ENCODE measurements at places on chromosomes 11 and 22.

GRCh38 chr11:62344210-62344609, 7.0 kb downstream of the ASRGL1 start:
- DNase-seq = no peak

DNA sequence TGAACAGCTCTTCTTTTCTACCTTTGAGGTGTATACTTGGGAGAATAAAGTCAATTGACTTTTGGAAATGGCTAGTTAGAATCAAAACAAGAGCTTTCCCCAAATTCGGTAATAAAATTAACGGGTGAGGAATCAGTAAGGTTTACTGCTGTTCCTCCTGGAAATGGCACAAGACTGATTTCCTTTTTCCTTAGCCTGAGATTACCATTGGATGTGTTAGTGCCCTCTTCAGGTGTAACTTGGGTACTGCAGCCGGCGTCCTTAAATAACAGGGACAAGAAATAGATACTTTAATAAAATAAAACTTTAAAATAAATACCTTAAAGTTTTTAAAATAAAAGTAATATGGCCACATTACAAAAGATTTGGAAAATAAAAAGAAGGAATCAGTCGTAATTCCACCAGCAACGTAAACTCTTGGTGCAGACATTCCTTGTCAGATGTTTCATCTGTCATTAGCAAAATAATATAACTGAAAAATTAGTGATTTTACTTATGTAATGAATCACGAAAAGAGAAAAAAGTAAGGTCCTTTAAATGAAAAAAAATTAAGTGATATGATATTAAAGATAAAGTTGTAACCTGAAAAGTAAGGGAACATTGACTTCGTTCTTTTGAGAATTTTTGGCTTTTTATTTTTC, 29.7 kb downstream of the ZFTA start:
- no peak for DNase-seq

- DNase-seq = no peak
Measured at GRCh38 chr11:128226106-128226716, 361.1 kb downstream of the ETS1 start.

DNA sequence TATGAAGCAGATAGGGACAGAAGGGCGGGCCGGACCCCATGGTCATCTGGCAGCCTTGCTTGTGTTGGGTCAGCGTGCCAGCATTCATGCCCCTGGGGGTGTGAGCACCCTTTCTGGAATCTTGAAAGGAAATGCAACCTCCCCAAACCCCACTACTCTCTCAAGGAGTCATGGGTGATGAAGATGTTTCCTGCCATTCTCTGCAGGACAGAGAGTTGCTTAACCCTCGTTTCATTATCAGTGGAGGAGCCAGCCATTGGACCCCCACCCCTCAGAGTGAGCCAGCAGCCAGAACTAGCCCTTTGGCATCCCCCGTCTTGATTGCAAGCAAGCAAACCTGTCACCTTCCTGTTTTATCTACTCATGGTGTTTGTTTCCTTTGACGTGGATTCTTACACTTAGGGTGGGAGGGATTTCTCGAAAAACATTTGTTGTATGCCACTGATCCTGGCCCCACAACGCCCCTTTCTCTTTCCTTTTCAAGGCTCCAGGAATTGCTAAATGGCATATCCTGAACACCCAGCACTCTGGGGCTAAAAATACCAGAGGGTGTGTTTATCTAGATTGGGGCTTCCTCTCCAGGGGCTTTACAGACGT, 258.3 kb downstream of the ETS1 start:
- no peak for DNase-seq

GRCh38 chr11:14114269-14114668, 151.7 kb downstream of the SPON1 start:
- no peak for DNase-seq

GRCh38 chr11:32706985-32707741, 87.3 kb downstream of the CCDC73 start:
- DNase-seq = no peak

DNA sequence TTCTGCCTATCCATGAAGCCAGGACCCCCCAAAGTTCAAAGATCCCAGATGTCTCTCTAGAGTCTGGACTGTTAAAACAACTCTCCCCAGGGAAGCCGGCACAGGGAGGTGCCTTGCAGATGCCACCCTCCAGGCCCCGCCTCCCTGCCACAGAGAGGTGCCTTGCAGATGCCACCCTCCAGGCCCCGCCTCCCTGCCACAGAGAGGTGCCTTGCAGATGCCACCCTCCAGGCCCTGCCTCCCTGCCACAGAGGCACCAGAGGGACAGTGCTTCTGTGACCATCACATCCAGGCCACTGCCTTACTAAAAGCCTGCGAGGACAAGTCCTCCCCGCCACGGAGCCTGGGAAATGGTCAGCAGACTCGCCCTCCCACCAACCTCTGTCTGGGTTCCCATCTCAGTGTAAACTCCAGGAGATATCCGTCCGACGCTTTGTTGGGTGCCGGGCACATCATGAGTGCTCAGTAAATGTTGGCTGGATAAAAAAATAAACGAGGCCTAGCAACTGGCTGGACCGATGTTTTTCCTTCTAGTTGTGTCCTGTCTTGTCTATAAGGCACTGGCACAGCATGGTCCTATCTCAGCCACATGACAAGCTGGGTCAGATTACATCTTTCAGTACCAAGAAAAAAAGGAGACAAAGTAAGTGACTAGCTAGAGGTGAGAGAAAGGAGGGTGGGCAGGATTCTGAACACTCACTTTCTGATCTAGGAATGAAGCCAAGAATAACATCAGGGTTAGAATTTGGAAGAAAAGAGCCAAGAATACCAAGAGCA, 91.2 kb upstream of the CSNK2A3 start:
- DNase-seq = no peak

- DNase-seq = no peak
Measured at GRCh38 chr11:39741066-39741465, 1718.4 kb downstream of the LRRC4C start.

GRCh38 chr11:125423247-125423849, 72.7 kb downstream of the FEZ1 start:
- no peak for DNase-seq

DNA sequence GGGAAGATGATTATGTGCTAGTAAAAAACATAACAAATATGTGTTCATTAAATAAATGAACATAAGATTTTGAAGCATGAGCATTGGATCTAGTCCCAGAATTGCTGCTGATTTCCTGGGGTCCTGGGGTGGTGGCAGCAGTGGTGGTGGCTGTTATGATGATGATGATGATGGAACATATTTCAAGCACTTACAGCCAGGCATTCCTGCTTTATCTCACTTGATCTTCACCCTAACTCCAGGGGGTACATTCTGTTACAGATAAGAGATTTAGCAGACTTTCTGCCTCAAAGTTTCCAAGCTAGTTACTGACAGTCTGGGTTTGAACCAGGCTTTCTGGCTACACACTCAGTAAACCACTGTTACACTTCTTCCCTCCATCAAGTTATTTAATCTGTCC, 5.2 kb downstream of the TRAPPC4 start:
- DNase-seq = no peak

GRCh38 chr11:102653744-102654291, 28.7 kb upstream of the MMP20 start:
- DNase-seq = no peak

DNA sequence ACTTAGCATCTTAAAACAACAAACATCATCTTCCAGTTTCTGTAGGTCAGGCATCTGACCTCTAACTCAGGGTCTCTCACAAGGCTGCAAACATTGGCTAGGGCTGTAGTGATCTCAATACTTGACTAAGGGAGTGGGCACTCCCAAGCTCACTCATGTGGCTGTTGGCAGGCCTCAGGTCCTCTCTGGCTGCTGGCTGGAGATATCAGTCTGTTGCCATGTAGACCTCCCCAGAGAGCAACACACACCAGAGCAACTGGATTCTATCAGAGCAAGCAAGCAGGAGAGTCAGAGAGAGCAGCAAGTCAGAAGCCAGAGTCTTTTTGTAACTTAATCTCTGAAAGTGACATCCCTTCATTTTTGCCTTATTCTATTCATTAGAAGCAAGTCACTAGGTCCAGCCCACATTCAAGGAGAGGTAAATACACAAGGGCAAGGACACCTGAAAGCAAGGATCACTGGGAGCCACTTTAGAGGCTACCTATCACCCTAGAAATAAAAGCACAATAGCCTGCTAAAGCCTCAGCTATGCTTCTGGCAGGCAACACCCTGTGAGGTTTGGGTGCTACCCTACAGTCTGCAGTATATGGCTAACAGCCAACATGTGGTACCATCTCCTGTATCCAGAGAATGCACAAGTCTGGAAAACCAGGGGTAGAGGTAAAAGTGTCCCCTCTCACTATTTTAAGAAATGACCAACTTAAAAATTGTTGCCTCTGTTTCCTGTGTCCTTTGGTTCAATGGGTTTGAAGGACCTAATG, 33.5 kb upstream of the CD44 start:
- DNase-seq = no peak

GRCh38 chr11:114399490-114400215, 658 bp downstream of the C11orf71 start:
- no peak for DNase-seq

- no peak for DNase-seq
Measured at GRCh38 chr11:8340296-8340695, 76.6 kb upstream of the LMO1 start.

- no peak for DNase-seq
Measured at GRCh38 chr22:48440176-48440575, 1387.5 kb downstream of the BRD1 start.

- no peak for DNase-seq
Measured at GRCh38 chr22:17897858-17898257, 123.6 kb upstream of the BID start.

- no peak for DNase-seq
Measured at GRCh38 chr22:21016644-21017420, 1.9 kb downstream of the P2RX6 start.

GRCh38 chr22:43342347-43343261, 568 bp downstream of the SCUBE1 start:
- DNase-seq = no peak

DNA sequence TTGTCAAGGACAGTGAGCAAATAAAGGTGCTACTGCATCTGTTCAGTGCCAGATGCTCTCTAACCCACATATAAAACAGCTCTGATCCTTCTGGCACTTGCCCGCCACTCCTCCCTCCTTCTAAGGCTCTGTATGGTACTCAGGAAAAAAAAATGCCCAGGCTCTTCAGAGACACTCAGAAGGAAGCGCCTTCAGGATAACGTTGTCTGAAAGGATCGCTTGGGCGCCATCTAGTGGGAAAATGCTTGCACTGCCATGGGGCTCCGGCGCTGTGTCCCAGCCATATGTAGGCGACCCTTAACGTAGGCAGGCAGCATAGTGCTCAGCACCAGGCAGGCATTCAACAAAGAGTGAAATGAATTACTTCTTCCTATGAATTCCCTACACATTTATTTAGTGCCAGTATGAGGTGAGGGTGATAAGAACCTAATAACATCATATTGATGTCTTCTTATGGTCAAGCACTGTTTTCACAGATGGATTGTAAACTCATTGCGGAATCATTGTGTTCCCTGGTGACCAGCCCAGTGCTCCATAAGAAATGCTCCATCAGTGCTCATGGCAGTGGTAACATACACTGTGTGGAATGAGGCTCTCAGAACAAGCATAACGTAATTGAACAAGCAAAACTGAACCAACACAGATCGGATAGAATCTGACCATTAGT, 39.6 kb downstream of the PAMR1 start:
- no peak for DNase-seq

- DNase-seq = no peak
Measured at GRCh38 chr22:49241174-49241851, 586.4 kb downstream of the BRD1 start.

GRCh38 chr11:120746376-120746775, 234.8 kb downstream of the GRIK4 start:
- no peak for DNase-seq

DNA sequence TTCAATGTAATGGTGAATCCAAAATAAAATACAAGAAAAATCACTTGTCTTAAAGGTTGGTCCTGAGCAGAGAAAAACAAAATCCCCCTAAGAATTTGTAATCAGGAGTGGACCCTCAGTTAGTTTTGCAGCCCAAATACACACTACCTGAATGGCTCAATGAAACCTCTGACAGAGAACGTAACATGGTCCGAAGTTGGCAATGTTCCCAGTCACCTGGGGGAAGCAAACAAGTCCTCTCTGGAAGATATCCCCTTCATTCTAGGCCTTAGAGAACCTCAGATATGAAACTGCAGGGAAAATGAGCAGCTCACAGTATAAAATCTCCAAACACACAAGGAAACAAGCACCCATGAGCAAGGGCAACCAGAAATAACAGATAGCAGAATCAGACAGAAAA, 58.2 kb downstream of the MORC2 start:
- DNase-seq = no peak

DNA sequence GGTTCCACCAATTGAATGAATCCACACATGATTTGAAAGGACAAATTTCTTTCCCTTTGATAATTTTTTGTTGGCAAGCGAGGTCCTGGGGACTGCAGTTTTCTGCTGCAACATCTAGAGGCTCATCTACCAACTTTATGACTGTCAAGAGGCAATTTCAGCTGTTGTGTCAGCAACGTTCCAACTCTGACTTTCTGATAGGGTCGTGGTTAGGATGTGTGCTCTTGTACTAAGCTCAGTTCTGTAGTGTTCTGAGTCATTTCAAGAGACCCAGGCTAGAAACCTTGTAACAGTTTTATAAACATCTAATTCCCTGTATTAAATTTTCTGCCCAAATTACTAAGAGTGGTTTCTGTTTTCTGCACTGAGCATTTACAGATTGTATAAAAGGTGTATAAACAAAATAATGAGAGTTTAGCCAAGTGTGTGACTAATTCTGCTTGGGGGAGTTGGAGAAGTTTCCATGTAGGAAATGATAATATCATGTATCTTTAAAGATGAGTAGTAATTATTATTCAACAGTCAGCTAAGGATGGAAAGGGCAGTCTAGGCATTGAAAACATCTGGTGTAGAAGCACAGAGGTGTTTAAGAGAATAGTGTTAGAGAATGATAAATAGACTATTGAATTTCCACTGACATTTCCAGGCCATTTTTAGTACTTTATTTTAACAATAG, 72.2 kb downstream of the RBMXL2 start:
- no peak for DNase-seq

GRCh38 chr11:79809487-79809886, 368.7 kb upstream of the TENM4 start:
- DNase-seq = no peak

DNA sequence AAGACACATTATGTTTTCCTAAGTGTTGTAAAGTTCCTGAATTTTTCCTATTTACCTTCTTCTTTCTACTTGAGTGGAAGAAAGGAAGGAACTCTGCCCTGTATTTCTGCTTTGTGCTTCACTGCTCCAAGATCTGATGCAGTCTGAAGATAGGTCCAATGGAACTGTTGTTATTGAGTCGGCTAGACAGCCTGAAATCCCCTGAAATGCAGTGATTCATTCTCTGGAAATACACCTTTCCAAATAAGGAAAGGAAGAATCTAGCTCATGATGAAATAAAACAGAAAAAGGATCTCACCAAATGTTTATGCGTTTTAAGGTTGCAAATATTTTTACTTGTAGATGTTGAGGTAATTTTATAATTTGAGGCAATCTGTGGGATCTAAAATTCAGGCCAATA, 322.8 kb downstream of the GUCY1A2 start:
- no peak for DNase-seq
